CD4-positive, alpha-beta T cell treated with Interleukin-17A for 4 hours (primary cell): ENCODE measurements at places on chromosomes 5 and 9.

GRCh38 chr5:14011089-14012020 lies 66.9 kb upstream of the DNAH5 start:
- peak; percentile 4 for DNase-seq

DNA sequence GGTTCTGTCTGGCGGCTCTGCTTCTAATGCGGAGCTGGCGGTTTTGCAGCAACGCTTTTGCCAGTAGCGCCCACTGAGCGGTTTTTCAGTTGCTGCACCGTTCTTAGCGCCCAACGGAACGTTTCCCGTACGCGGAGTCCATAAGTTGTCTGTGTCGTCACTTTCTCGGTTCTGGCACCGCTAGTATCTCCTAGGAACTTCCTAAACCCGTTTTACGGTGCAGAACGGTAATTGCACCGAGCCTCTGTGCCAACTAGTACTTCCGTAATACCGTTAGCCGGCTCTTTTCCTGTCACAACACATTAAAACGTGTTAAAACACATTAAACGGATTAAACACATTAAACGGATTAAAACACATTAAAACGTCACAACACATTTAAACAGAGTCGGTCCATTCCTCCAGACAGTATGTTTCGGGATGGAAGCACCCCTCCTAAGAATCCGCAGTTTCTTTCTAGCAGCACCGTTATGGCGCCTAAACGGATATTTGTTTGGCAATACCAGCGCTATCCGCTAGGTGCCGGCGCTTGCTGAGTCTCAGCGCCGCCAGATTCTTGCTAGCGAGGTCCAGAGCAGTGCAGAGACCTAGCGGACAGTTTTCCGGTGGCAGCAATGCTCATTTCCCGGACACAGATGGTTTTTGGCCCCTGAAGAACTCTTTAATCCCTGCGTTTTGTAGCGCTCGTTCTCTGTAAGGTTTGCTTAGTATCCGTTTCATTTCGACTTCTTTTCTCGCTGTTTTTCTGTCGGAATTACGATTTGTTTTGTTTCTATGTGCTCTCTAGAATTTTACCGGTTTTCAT lies 45.4 kb downstream of the ANXA2R start:
- DNase-seq, result peak; percentile 91

- DNase-seq, result no peak
Measured at GRCh38 chr5:149284501-149284900, 12.8 kb downstream of the AFAP1L1 start.

- peak; percentile 48 for DNase-seq
Measured at GRCh38 chr9:136339173-136339957, 12.0 kb downstream of the GPSM1 start.

DNA sequence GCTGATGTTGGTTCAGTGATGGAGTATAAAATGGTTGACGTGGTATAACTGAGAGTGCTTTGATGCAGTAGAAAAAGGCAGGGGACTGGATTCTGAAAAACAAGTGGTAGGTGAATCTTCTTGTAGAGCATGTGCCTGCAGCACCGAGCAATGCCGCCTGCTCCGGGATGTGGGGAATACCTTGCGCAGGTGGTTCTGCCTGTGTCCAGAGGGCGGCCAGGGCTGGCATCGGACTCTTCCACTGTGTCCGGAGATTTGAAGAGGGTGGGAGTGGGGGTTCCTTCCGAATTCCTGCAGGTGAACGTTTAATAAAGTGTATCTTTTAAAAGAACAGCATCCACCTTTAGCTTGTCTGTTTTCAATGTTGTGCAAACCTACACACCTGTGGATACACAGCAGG lies 238.0 kb downstream of the FANCC start:
- no peak for DNase-seq

DNA sequence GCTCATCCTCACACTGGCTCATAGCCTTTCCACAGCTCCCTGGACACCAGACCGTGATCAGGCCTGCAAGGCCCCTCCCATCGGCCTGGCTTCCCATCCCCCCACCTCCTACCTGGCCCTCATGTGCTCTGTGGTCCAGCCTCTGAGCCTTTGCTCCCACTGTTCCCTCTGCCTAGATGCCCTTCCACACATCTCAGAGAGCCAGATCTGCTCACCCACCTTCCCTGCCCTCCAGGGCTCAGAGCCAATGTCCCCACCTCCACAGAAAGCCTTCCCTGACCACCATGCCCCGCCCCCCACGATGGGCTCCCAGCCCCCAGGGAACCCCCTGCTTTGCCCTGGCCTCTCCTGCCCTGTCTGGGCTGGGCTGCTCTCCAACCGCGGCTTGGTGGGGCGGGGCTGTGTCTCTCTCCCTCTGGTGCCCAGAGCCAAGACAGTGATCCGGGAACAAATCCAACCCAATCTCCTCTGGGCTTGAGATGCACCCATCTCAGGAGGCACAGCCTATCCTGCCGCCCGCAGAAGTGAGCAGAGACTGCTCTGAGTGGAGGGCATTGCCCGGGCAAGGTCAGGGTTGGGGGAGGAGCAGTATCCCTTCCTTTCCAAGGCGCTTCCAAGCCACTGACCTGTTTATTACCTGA lies 1.6 kb downstream of the NINJ1 start:
- DNase-seq, result no peak

GRCh38 chr5:31741496-31741895 lies 102.6 kb downstream of the PDZD2 start:
- DNase-seq, result no peak

DNA sequence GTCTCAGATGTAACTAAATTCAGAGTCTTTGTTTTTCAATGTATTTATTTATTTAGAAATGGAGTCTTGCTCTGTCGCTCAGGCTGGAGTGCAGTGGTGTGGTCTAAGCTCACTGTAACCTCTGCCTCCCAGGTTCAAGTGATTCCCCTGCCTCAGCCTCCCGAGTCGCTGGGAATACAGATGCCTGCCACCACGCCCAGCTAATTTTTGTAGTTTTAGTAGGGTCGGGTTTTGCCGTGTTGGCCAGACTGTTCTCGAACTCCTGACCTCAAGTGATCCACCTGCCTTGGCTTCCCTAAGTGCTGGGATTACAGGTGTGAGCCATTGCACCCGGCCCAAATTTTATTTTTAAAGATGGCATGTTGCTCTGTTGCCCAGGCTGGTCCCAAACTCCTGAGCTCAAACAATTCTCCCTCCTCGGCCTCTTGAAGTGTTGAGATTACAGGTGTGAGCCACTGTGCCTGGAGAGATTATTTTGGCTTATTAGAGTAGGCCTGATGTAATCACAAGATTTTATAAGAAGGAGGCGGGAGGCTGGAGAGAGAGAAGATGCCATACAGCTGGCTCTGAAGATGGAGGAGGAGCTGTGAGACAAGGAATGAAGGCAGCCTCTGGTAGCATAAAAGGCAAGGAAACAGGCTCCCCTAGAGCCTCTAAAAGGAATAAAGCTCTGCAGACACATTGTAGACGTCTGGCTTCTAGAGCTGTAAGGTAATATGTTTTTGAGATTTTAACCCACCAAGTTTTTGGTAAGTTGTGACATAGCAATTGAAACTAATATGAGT lies 12.9 kb upstream of the KLF9 start:
- DNase-seq, result no peak

GRCh38 chr5:78574731-78575161 lies 73.8 kb downstream of the LHFPL2 start:
- DNase-seq, result no peak

DNA sequence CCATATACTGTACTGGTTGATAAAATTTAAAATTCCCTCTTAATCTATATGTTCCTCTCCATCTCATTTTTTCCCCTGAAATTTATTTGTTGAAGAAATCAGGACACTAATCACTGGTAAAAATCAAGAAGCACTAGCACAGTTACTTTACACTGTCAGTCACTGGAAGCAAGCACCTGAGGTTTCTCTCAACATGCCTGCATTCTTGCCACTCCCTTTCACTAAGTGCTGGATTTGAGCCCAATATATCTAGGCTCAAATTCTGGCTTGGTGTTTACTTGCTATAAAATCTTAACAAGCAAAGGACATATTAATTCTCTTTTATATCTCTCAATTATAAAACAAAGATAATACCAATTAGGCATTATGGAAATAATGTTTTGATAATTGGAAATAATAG lies 58.6 kb downstream of the DIAPH1 start:
- no peak for DNase-seq

DNA sequence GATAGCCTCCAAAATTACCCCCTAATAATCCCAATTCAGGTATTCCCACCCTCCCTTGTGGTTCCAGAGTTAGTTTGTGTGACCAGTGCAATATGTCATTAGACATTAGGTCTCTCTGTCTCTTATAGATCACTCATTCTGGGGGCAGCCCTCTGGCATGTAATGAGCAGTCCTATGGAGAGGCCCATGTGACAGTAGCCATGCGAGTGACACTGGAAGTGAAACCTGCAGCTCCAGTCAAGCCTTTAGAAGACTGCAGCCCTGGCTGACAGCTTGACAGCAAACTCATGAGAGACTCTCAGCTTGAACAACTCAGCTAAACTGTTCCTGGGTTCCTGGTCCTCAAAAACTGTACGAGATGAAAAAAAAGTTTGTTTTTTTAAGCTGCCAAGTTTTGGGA lies 54.0 kb upstream of the HSPB3 start:
- no peak for DNase-seq

DNA sequence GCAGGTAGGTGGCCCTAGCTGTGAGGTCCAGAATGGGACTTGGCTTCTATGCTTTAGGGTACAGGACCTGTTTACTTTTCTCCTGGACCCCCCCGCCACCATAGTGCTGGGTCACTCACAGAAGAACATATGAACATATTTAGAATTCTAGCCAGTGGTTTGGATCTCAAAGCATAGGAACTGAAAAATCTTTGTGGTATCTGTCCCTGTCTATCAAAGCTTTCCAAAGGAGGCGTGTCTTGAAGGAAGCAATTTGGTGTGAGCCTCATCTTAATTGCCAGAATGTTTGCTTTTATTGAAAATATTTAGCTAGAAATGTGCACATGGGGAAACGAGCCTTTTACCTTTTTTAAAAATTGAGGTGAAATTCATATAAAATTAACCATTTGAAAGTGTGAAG lies 6.2 kb downstream of the PHF2 start:
- no peak for DNase-seq

- DNase-seq, result no peak
Measured at GRCh38 chr9:134174073-134174449, 9.7 kb upstream of the RNU6ATAC start.

- no peak for DNase-seq
Measured at GRCh38 chr9:123450996-123451395, 95.0 kb downstream of the CRB2 start.

DNA sequence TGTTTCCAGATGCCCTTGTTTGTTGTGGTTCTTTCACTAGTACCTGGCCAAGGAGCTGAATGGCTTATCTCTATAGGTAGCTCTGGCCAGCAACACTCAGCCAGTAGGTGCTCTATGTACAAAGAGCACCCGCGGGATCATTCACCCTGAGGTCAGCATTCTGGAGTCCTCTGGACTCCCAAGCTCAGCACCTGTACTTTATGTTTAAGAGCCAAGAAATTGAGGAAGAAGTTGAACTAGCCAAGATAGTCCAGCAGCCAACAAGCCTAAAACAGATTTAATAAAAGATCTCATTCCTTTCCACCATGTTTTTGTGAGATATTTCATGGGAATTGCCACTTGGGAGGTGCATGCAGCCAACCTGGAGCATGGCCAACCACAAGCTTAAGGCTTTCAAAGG lies 242.6 kb upstream of the PAPPA start:
- no peak for DNase-seq

- DNase-seq, result no peak
Measured at GRCh38 chr9:127096208-127096607, 26.2 kb downstream of the ANGPTL2 start.
